Neural progenitor cell (in vitro differentiated cells): ENCODE measurements at places on chromosomes 7 and 10. TPM values are rescaled to one million over a fixed set of nuclear protein-coding genes. Genes with fewer than 3 reads are reported as not detected.

ANKRD61 gene
- total RNA-seq = 0.46 TPM in 1 of 2 replicates, not detected in the other

MBLAC1 gene
- 1.6 and 2.7 TPM in 2 replicates for total RNA-seq

TRPV5 gene
- total RNA-seq = not detected in 2 replicates

LIPM gene
- not detected in 2 replicates for total RNA-seq

OPALIN gene
- total RNA-seq = not detected in 2 replicates

MGAM2 gene
- 0.04 and 0.12 TPM in 2 replicates for total RNA-seq

ACTL6B gene
- total RNA-seq = not detected in 2 replicates

KLLN gene
- 0.96 and 1.5 TPM in 2 replicates for total RNA-seq

GDF2 gene
- total RNA-seq = 0.19 TPM in 1 of 2 replicates, not detected in the other

FBXO24 gene
- 1.2 and 2.5 TPM in 2 replicates for total RNA-seq

C10orf53 gene
- not detected in 2 replicates for total RNA-seq

- H3K27me3 ChIP-seq = no peaks in the 10 kb centered on the region
- no peaks in the 10 kb centered on the region for H3K36me3 ChIP-seq
- H3K4me3 ChIP-seq = no peak overlapping the region
- peaks cover 7% of the 10 kb centered on the region for H3K4me1 ChIP-seq
These were observed 16.3 kb downstream of the SGMS1 start for GRCh38 chr10:50607356-50607925.

DNA sequence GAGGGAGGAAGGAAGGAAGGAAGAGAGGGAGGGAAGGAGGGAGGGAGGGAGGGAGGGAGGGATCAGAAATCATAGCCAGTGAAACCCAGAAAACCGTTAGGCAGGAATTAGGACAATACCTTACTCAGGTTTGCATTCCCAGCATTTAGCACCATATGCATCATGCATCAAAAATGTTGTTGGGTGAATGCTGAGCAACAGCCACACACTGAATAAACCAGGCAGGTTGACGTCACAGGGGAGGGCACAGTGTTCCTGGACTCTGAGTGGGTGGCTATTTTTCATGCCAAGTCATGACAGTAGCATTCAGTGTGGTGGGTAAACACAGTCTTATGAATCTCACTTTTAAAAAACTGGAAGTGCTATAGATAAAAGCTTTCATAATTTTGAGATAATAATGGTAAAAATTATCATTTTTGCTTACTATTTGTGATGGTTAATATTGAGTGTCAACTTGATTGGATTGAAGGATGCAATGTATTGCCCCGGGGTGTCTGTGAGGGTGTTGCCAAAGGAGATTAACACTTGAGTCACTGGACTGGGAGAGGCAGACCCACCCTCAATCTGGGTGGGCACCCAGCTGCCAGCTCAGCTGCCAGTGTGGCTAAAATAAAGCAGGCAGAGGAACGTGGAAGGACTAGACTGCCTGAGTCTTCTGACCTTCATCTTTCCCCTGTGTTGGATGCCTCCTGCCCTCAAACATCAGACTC, 199.1 kb upstream of the PRKCQ start:
- H3K4me3 ChIP-seq = no peak overlapping the region
- H3K27ac ChIP-seq = no peak overlapping the region

DNA sequence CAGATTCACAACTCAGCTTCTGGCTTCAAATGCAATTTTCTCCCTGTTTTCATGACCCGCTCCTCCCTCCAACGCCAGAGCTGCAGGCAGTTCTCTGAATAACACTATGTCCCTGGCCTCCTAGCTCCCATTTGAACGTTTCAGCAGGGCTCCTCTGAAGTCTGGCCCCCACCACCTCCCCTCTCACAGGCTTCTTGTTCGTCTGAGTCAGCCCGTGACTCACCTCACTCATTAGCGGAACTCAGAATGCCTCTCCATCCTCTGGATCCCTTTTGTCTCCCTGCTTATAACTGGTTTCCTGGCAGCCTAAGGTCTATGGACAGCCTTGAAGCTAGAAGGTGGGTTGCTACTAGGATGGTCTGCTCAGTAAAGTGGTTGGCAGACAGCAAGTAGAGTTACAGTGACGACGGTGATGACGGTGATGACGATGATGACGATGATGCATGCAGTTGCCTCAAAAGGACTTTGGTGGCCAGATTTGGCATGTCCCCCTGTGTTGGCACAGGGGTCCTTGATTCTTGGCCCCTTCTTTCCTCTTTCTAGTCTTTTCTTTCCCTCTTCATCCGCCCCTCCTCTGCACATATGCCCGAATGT, 83.3 kb upstream of the MKLN1 start:
- H3K4me1 ChIP-seq = no peaks in the 10 kb centered on the region
- no peaks in the 10 kb centered on the region for H3K27me3 ChIP-seq
- H3K36me3 ChIP-seq = no peaks in the 10 kb centered on the region

- no peaks in the 10 kb centered on the region for H3K27me3 ChIP-seq
- H3K36me3 ChIP-seq = no peaks in the 10 kb centered on the region
- no peak overlapping the region for H3K27ac ChIP-seq
- no peak overlapping the region for H3K4me3 ChIP-seq
These were observed 128.0 kb downstream of the MBL2 start for GRCh38 chr10:52644373-52645186.

GRCh38 chr7:87354749-87355148, 9.3 kb downstream of the CROT start:
- DNase-seq = peak; percentile 36
- H3K4me1 ChIP-seq = no peaks in the 10 kb centered on the region
- no peak overlapping the region for H3K27ac ChIP-seq
- no peak overlapping the region for H3K4me3 ChIP-seq
- no peaks in the 10 kb centered on the region for H3K27me3 ChIP-seq

DNA sequence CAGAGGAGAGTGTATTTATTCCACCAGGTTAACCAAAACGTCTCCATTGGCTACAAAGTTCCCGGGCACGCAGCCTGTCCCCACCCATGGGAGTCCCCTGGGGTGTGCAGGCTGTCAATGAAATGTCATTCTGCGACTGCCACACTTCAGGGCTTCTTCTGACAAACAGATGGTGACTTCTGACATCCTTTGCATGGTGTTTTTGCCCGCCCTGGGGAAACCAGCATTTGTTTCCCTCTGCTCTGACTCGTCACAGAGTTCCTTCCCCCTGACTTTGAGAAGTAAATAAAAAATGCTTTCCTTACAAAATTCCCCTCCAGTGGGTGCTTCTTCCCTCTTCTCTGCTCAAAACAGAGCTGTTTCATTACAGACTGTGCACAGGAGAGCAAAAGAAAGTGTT, 38.2 kb downstream of the TNS3 start:
- H3K4me1 ChIP-seq = peaks cover 10% of the 10 kb centered on the region
- H3K36me3 ChIP-seq = no peaks in the 10 kb centered on the region
- H3K27me3 ChIP-seq = no peaks in the 10 kb centered on the region

- no peak overlapping the region for H3K27ac ChIP-seq
- H3K27me3 ChIP-seq = no peaks in the 10 kb centered on the region
- H3K4me1 ChIP-seq = no peaks in the 10 kb centered on the region
- no peaks in the 10 kb centered on the region for H3K36me3 ChIP-seq
These were observed 482.3 kb downstream of the SORCS1 start for GRCh38 chr10:106682175-106682574.

GRCh38 chr7:13104128-13104527, 416.7 kb downstream of the ARL4A start:
- H3K27me3 ChIP-seq = no peaks in the 10 kb centered on the region
- H3K4me1 ChIP-seq = no peaks in the 10 kb centered on the region
- H3K27ac ChIP-seq = no peak overlapping the region
- no peaks in the 10 kb centered on the region for H3K36me3 ChIP-seq
- H3K4me3 ChIP-seq = no peak overlapping the region

DNA sequence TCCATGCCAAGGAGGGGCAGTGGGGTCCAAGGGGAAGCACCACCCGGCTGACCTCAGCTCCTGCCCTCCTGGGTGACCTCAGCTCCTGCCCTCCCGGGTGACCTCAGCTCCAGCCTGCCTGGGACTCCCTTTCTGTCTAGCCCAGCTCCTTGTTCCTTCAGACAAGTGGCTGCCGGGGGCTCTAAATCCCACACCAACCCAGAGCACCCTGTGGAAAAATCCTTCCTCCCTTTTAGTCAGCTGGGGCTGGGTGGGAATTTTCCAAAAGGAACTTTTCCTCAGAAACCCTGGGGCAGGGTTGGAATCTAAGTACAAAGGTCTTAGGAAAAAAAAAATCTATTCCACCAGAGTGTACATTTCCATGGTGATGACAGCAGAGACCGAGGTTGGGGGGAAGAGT, 36.3 kb downstream of the AKR1B1 start:
- no peaks in the 10 kb centered on the region for H3K27me3 ChIP-seq
- H3K36me3 ChIP-seq = no peaks in the 10 kb centered on the region
- no peak for DNase-seq
- H3K4me1 ChIP-seq = no peaks in the 10 kb centered on the region
- no peak overlapping the region for H3K4me3 ChIP-seq

DNA sequence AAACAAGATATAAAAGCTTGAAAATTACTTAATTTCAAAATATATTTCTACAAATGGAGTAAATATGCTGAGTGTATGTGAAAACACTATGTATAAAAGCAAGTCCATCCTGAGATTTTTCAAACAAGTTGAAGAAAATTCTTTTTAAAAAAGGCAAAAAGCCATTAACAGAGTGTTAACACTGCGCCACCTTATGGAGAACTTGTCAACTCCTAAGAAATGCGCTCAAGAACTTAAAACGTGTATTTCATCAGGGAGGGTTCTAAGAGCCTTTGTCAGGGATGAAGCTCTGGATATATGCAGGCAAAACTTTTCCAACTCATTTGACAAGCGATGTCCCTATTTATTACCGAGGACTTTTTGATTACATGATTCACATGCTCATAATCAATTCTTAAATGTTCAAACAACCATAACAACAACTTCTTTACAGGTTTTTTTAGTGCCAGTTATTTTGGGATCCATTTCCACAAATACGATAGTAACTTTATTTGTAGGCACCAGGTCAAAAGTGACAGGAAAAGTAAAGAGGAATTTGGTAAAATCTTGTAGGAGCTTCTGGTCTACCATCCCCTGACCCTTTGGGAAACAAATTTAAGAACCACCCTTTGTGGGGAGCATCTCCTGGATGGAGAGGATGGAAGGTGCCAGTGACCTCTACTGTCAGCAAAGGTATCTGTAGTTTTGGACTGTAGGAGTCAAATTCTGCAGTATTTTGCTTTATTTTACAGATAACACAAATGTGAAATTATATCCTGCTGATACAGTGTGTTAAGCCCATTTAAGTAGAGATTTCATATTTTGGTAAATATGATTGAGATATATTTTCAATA, 23.2 kb downstream of the CALCR start:
- no peak overlapping the region for H3K4me3 ChIP-seq
- H3K27ac ChIP-seq = no peak overlapping the region
- H3K36me3 ChIP-seq = no peaks in the 10 kb centered on the region
- peaks cover 12% of the 10 kb centered on the region for H3K4me1 ChIP-seq

GRCh38 chr7:21140622-21141021, 287.3 kb upstream of the SP4 start:
- H3K4me1 ChIP-seq = peaks cover 19% of the 10 kb centered on the region
- no peaks in the 10 kb centered on the region for H3K27me3 ChIP-seq
- H3K4me3 ChIP-seq = no peak overlapping the region
- H3K36me3 ChIP-seq = no peaks in the 10 kb centered on the region
- H3K27ac ChIP-seq = no peak overlapping the region

DNA sequence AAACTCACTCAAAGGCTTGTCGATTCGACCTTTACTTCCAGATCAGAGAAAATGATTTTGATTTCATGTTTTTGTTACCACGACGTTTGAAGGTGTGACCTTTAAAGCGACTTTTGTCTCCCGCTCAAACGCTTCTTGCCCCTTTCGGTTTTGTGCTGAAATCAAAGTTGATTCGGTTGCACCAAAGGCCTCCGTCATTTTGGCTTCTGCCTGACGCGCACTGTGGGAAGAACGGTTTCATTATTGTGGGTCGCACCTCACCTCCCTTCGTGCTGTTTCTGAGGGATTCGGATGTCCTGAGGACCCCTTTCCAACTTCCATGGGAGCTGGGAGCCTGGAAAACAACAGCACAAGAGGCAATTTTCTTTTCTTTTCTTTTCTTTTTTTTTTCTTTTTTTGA, 176.9 kb downstream of the DNAJB6 start:
- H3K27ac ChIP-seq = no peak overlapping the region
- peaks cover 25% of the 10 kb centered on the region for H3K27me3 ChIP-seq
- no peak for DNase-seq
- H3K4me3 ChIP-seq = no peak overlapping the region
- no peaks in the 10 kb centered on the region for H3K4me1 ChIP-seq

DNA sequence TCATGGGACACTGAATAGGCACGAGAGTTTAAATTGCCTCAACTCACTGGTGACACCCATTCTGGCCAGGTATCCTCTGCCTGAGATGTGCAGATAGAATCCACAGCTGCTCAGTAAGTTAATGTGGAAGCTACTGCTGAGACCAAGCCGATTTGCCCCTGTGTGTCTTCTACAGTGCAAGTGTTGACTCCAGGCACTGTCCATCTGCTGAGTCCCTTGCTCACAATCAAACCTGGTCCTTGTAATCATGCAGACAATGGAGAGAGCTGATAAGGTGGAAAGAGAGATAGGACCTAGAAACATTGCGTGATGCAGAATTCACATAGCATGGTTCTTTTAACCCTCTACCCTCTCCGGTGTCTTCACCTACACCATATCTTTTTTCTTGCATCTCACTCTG, 101.4 kb downstream of the ITGB8 start:
- no peaks in the 10 kb centered on the region for H3K36me3 ChIP-seq
- H3K4me1 ChIP-seq = no peaks in the 10 kb centered on the region
- no peak for DNase-seq
- H3K27ac ChIP-seq = no peak overlapping the region
- no peaks in the 10 kb centered on the region for H3K27me3 ChIP-seq

DNA sequence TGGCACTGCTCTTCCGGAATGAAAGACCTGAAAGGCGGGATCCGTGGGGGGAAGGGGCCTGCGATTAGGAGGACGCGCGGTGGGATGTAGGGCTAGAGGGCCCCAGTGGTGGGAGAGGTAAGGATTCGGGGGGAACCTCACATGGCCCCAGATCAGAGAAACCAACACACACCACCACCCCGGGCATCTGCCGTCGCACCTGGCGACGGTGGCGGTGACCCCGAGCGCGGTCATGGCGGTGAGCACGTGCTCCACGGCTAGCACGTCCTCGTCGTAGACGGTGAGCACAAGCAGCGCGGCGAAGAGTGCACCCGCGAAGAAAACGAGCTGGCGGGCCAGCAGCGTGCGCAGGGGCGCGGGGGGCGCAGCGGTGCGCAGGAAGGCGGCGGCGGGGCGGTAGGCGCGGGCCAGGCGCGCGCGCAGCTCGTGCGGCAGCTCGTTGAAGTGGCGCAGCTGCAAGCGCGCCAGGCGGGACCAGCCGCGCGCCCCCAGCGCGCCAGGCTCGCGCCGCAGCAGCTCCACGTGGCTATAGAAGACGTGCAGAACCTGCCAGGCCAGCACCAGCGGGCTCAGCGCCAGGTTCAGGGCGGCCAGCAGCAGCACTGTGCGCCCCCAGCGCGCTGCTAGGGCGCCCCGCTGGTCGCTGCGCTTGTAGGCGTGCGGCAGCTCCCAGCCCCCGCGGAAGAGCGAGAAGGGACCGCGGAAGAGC, 5.7 kb downstream of the ATG9B start:
- H3K4me1 ChIP-seq = peaks cover 29% of the 10 kb centered on the region
- no peak overlapping the region for H3K27ac ChIP-seq
- H3K36me3 ChIP-seq = no peaks in the 10 kb centered on the region

GRCh38 chr10:102485093-102485784, 17.3 kb downstream of the ACTR1A start:
- no peaks in the 10 kb centered on the region for H3K27me3 ChIP-seq
- no peak overlapping the region for H3K27ac ChIP-seq
- no peak for DNase-seq
- no peaks in the 10 kb centered on the region for H3K4me1 ChIP-seq
- H3K36me3 ChIP-seq = no peaks in the 10 kb centered on the region

GRCh38 chr10:127450644-127451043, 98.5 kb upstream of the NPS start:
- no peaks in the 10 kb centered on the region for H3K36me3 ChIP-seq
- H3K27me3 ChIP-seq = no peaks in the 10 kb centered on the region
- no peak overlapping the region for H3K27ac ChIP-seq
- no peak for DNase-seq
- H3K4me1 ChIP-seq = no peaks in the 10 kb centered on the region
- no peak overlapping the region for H3K4me3 ChIP-seq
